GM10248 (cell line): ENCODE measurements at places on chromosomes 2 and 18.

DNA sequence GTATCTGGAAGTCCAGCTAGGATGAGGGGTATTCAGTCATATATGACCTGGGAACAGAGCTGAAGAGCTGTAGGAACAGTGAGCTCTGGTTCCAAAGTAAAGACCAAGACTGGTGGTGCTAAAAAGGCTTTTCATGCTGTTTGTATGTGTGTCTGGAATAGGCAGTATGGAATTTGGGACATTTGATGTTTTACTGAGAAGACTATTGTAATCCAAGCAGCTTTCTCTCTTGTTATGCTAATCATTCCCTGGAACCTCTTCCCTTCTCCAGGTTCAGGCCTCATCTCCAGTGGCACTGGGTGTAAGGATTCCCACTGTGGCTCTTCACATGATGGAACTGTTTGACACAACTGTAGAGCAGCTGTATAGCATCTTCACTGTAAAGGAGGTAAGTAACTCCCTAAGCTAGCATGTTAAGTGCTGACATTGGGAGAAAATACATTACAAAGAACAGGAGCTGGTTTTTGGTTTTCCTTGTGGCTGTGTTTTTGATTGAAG, 23.3 kb downstream of the C2orf74 start:
- DNase-seq: no peak

DNA sequence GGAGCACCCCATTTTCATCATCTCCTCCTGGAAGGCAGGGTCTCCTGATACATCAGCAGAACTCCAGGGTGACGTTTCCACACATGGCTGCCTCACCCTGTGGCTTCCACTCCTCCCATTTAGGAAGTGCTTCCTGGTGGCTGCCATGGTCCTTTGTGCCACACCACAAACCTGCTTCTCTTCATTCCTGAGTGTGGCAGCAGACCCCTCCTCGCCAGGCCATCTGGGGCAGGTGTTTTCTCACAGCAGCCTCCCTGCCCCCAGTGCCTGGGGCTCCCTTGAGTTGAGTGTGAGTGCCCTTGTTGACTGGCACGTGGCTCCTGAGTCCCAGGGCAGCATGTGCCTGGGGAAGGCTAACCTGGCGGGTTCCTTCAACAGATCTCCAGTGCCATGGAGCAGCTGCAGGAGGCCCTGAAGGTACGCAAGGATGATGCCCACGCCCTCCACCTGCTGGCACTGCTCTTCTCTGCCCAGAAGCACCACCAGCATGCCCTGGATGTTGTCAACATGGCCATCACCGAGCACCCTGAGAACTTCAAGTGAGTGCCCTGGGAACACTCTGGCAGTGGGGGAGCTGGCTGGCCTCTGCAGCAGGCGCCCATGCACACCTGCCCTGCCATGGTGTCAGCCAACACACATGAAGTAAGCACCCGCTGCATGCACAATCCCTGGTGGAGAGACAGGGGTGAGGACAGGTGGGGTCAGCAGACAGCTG, 113.4 kb upstream of the MCFD2 start:
- no peak for DNase-seq

GRCh38 chr18:74790451-74790850, 192.8 kb downstream of the ZNF407 start:
- no peak for DNase-seq

DNA sequence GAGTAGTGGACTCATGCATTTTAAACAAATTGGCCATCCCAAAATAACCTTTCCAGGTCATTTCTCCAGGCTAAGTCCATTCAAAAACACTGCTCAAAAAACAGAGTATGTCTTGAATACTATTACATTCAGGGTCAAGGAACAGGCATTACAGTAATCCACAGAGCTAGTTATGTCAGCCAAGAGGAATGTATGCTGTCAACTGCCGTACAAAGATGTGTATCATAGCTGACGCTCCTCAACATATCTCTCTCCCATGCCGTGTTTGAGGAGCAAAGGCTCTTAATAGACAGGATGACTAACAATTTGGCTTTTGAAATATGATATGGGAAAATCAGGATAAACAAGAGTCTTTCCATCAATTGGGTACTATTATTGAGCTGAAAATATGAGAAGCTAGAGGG, 68.8 kb upstream of the KCTD1 start:
- no peak for DNase-seq

- DNase-seq: no peak
Observed at GRCh38 chr2:241771286-241772062, 5.1 kb upstream of the GAL3ST2 start.

DNA sequence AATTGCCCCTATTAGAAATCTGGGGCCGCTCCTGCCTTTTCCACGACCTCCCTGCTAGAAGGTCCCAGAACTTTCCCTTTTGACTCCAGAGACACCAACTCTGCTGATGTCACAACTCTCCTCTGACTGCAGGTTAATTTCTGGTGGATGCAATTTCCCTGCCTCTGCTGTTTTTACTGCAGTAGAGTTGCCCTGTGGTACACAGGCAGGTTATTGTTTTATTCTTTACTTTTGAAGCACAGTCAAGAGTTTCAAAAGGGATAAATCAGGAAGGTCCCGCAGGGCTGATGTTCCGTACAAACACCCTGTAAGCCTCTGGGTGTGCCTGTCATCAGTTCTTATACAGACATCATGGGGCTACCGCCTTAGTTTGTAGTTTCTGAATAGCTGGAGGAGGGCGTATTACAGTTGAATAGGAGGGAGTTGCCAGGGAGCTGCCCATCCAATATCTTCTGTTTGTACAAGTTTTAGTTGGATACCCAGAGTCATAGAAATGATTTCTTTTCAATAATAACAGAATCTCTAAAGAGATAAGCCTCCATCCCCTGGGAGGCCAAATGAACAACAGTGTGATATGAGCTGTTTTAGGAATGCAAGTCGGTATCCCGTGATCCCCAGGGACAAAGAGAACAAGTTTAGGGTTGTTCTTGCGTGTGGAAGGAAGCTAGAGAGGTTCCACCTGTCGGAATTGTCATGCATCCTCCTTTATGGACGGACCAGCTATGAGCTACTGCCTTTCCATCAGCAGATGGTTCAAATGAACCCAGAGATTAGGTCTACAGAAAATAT, 108.4 kb upstream of the COPS8 start:
- DNase-seq: no peak

GRCh38 chr2:157784823-157785175, 91.3 kb downstream of the ACVR1 start:
- no peak for DNase-seq
